ENCODE measurements at places on chromosomes 6 and 20. TPM values are rescaled to one million over a fixed set of nuclear protein-coding genes. Genes with fewer than 3 reads are reported as not detected.
A peak's percentile ranks its signal among the peaks of the same experiment; 100 is the strongest.

- no peak for DNase-seq
Measured at GRCh38 chr6:24743265-24743943, 24.4 kb upstream of the C6orf62 start.

Gene SLC22A2
- not detected for polyA plus RNA-seq

Gene GSTA2
- 110 TPM for polyA plus RNA-seq

DNA sequence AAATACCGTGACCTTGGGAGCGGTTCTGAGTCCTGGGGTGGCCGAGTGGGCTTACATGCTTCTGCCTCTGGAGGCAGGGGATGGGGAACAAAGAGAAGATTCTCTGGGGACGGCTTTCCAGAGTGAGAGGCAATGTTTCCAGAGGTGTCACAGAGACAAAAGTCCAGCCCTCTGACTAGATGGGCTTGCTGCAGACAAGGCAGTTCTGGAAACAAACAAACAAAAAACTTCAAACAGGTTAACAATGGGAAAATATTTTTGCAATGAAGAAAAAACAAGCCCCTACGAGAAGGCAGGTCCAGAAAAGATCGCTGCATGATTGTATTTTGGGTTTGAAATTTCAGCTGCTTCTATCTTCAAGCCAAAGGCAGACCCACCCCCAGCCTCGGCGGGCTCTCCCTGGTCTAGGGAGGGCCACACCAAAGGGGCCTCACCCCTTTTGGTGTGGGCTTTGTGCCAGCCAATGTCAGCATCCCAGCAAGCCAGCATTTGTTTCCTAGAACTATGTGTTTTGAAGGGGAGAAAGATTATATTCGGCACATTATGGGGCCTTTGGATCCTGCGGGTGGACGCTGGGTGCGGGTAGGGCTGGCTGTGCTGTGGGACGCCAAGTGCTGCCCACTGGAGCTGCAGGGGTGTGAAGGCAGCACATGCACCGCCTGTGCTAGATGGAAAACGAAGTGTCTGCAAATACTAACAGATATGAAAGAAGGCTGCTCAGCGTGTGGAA lies 42.9 kb downstream of the RIOK1 start:
- no peak for DNase-seq

DNA sequence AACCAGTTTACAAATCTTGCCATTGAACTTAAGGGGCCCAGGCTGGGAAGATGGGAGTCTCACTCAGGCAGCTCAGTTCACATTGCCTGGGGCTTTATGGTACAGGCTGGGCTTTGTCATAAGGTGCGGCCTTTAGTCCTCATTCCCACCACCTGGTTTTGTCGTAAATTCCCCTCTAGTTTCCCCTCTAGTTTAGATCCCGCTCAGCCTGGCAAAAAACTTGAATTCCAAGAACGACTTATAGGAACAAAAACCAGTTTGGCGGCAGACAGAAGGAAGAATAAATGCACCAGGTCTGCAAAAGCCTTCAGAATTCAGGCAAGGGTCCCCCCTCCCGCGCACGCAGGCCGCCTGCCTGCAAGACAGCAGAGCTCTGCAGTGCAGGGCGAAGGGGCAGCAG lies 4.1 kb downstream of the BMP7 start:
- no peak for DNase-seq

Gene MAS1
- not detected for polyA plus RNA-seq

GRCh38 chr20:3811467-3812258 lies 8.7 kb upstream of the AP5S1 start:
- peak; percentile 67 for DNase-seq

DNA sequence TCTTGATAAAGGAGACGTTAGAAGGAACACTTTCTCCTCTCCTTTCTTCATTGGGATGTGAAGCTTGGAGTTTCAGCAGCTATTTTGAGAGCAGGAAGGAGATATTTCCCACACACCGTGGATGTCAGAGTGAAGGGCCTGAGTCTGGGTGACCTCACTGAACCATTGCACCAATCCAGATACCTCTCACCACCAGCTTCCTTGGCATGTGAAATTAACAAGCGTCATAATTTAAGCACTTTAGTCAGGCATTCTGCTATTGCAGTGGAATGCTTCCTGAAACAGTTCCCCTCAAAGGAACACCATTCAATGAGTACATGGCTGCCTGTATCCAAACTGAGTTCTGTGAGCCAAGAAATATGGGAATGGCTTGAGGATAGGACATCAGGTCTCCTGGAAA lies 83.7 kb downstream of the CHMP4B start:
- no peak for DNase-seq

GRCh38 chr6:159044899-159045727 lies at the start of gene TAGAP:
Gene TAGAP, minus strand, starts transcription at chr6:159044991. Its CDS starts 845 bp downstream, at chr6:159044146.
- no peak for DNase-seq

DNA sequence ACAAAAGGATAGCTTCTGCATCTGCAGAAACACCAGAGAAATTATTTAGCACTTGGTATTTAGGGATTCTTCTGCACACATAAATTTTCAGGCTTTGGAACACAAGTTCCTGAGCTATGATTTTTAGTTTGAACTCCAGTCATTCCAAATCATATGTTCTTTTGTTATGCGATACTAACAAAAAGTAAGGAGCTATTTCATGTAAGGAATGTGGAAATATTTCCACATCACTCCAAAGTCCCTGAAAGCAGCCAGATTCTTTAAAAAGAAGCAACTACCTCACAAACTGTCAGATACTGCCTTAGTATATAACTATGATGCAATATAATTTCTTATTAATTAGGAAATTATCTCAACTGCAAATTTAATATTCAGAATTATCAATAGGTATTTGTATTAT lies 106.9 kb downstream of the RNGTT start:
- DNase-seq = no peak

Gene DEF6
- 1.0 TPM for polyA plus RNA-seq

DNA sequence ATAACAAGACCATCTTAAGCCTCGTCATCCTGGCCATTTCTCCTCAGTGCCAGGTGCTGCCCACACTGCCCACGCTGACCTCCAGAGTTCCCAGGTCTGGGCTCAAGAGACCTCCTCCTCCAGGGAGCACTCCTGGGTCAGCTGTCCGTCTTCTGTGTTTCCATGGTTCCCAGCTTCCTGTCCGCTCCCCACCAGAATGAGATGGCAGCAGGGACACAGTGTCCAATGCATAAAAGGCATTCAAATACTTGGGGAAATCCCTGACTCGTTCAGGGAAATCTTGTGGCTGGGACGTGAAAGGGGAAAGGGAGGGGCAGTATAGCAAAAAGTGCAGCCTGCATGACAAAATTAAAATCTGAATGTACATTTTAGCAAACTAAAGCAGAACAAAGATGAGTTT lies 54.3 kb downstream of the SLC23A2 start:
- no peak for DNase-seq

Gene DNAH8
- polyA plus RNA-seq = not detected

GRCh38 chr6:79802657-79803300 lies 144.6 kb downstream of the ELOVL4 start:
- DNase-seq = no peak

GRCh38 chr20:58286729-58287128 lies 22.8 kb upstream of the RAB22A start:
- DNase-seq = no peak

Data from liver (tissue), 10 donors.